SJCRH30 (cell line): ENCODE measurements at places on chromosomes 2 and 18.

DNA sequence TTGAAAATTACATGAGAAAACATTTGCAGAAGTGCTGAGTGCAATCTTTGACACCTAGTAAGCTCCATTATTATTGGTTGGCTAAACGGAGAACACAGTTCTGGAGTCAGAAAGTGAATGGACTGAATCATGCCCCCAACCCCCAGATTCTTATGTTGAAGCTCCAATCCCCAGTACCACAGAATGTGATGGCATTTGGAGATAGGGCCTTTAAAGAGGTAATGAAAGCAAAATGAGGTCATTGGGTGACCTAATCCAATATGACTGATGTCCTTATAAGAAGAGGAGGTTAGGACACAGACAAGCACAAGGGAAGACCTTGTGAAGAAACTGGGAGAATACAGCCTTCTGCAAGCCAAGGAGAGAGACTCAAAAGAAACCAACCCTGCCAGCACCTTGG, 200.9 kb upstream of the EPAS1 start:
- no peak for DNase-seq
- no peak overlapping the region for H3K27ac ChIP-seq
- H3K27me3 ChIP-seq, result no peaks in the 10 kb centered on the region

DNA sequence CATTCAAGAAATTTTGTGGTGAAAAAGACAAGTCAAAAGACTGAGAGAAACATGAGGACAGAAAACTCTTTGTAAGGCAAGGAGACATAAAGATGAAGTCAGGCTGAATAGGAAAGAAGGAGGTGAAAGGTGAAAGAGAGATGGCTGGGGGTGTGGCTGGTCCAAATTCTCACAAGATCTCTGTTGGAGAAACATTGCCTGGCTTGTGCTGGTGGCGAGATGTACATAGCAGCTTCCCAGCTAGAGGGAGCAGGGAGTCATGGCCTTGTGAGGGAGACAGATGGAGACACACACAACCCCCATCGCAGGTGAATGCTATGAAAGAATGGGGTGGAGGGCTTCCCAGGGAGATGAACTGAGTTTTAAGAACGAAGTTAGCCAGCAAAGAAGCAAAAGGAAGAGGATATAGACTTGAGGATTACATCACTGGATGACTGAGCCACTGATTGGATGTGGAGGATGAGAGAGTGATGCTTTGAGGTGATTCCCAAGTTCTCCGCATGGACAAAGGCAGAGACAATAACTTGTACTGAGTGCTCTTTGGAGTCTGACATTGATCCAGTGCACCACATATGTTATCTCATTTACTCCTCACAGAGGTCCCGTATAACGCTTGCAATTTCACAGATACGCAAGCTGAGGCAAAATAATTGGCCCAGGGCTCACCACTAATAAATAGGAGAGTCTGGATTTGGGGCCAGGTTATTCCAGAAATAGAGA, 3.7 kb upstream of the EMX1 start:
- peaks cover 39% of the 10 kb centered on the region for H3K27me3 ChIP-seq
- DNase-seq, result no peak
- no peaks in the 10 kb centered on the region for H3K4me1 ChIP-seq
- no peak overlapping the region for H3K4me3 ChIP-seq

GRCh38 chr2:124983595-124983994, 958.5 kb downstream of the CNTNAP5 start:
- H3K4me1 ChIP-seq, result no peaks in the 10 kb centered on the region
- no peak for DNase-seq
- H3K27ac ChIP-seq, result no peak overlapping the region
- no peaks in the 10 kb centered on the region for H3K36me3 ChIP-seq
- peaks cover 2% of the 10 kb centered on the region; the same call in 1 of the 2 replicates for H3K27me3 ChIP-seq

DNA sequence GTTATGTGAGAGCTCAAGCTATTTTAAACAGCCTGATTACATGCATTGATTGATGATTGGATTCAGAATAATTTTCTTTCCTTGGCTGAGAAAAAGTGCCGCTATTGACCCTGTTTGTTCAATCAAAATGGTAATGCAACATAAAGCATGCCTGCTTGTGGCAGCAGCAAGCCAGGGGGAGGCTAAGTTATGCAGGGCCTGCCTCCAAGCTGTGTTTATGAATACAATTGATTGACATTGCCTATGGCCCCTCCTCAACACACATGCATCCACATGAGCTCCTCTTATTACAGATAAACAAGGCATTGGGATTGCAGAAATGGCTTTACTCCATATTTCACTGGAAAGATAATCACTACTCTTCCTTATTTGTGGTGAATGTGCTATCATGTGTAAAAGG, 395.6 kb downstream of the TDRD15 start:
- H3K27me3 ChIP-seq, result no peaks in the 10 kb centered on the region
- H3K4me1 ChIP-seq, result no peaks in the 10 kb centered on the region
- no peak overlapping the region for H3K4me3 ChIP-seq
- H3K27ac ChIP-seq, result no peak overlapping the region
- no peak for DNase-seq
- no peaks in the 10 kb centered on the region for H3K36me3 ChIP-seq

- H3K27ac ChIP-seq, result no peak overlapping the region
- no peaks in the 10 kb centered on the region for H3K36me3 ChIP-seq
- no peak overlapping the region for H3K4me3 ChIP-seq
- no peak for DNase-seq
- H3K27me3 ChIP-seq, result no peaks in the 10 kb centered on the region
- no peaks in the 10 kb centered on the region for H3K4me1 ChIP-seq
Measured at GRCh38 chr18:35121531-35121930, 80.3 kb downstream of the MAPRE2 start.

GRCh38 chr18:68172842-68173549, 541.9 kb downstream of the TMX3 start:
- no peak for DNase-seq
- no peaks in the 10 kb centered on the region for H3K27me3 ChIP-seq
- no peaks in the 10 kb centered on the region for H3K36me3 ChIP-seq
